Caco-2 (cell line): ENCODE measurements at places on chromosomes 4 and X.
A peak's percentile ranks its signal among the peaks of the same experiment; 100 is the strongest.

- DNase-seq = peak; percentile 32
These were observed at the start of gene SPOCK3 for GRCh38 chr4:167234316-167234881. Gene SPOCK3 (minus strand): TSS chr4:167234494.

GRCh38 chr4:127416115-127416514 lies 216.6 kb upstream of the INTU start:
- DNase-seq = no peak

DNA sequence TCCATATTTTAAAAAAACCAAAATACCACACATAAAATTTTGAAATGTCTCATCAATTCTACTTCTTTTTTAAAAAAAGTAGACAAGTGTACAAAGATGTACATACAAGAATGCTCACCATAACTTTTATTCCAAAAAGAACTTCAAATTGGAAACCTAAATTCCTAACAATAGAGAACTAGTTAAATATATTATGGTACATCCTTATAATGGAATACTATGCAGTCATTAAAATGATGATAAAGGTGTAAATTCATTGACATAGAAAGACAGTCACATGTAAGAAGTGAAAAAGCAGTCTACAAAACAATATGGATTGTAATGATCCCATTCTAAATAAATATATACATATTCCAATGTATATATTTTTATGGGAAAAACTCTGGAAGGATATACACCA lies 31.0 kb downstream of the RPS6KA3 start:
- no peak for DNase-seq

DNA sequence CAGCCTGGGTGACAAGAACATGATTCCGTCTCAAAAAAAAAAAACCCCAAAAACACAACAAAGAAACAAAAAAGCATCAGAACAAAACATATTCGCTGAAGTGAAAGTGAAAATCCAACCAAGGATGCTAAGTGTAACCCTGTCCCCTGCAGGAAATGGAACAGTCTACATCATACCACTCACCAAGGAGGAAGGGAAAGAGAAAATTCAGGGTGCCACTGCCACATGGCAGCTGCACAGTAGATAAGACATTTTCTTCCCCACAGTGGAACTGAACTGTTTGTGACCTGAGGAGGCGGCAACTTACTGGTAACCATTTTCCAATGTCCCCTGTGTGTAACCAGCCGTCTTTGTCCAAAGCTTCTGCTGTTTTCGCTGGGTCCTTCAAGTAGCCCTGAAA lies 28.2 kb upstream of the CENPU start:
- DNase-seq = no peak

- no peak for DNase-seq
These were observed 1.4 kb downstream of the CXXC4 start for GRCh38 chr4:104493081-104493831.

DNA sequence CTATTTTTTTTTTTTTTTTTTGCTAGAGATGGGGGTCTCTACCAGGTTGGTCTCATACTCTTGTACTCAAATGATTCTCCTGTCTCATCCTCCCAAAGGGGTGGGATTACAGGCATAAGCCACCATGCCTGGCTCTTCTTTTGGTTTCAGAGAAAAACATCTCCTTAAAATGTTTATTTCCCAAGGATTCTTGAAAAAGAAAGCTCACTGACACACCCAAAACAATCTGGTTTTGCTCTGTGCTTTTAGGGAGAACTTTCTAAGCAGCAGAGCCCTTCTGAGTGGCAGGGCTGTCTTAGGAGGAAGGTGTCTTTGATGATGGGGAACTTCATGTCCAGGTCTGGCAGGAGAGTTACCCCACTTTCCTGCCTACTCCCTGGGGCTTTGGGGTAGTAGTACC lies 1.2 kb downstream of the SOD3 start:
- no peak for DNase-seq

DNA sequence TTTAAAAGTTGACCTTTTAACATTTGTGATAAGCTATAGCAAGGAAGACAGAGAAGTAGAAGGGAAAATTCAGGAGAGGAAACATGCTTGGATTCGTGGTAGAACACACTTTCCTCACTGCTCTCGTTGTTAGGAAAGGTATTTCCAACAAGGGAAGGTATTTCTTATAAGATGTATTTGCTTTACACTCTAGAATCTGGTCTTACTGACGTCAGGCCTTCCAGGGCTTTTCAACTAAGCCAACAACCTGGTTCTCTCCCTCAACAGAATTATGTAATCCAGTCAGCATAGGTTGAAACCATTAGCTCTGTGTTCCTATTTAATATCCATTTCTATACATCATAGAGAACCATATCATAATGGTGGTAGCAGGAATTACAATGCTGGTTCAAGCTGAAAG lies 241.9 kb downstream of the SLC39A8 start:
- DNase-seq = no peak

- peak; percentile 23 for DNase-seq
These were observed 52.6 kb downstream of the CPZ start for GRCh38 chr4:8644966-8645752.

DNA sequence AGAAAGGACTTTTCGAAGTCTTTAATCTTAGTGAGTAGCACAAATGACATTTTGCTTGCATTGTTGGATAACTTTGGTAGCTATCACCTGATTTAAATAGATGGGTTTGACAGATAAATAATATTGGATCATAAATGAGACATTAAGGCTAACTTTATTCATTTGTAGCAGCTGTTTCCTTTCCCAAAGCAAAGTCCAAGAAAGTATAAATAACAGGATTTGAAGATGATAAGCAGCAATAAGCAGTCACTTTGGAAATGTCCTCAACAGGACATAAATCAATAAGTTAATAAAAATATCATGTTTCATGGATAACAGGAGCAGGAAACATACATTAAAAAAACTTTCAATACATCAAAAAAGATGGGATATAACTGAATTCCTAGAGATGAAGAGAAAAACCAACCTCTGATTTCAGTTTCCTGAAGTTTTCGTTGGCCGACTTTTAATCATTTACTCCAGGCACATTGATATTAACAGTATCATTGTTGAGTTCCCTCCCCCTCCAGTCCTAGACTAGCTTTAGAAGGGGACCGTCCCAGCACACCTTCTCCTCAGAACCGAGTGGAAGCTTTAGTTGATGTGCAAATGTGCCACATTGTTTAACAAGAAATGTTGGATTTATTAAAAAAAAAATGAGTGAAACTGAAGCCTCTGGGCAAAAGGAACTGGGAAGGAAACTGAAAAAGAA lies 169.9 kb upstream of the AGA start:
- no peak for DNase-seq

GRCh38 chr4:142404191-142404611 lies 441.9 kb downstream of the INPP4B start:
- DNase-seq = no peak
